CD4-positive, alpha-beta memory T cell (primary cell): ENCODE measurements at places on chromosomes 2 and 18. TPM values are rescaled to one million over a fixed set of nuclear protein-coding genes. Genes with fewer than 3 reads are reported as not detected.
A peak's percentile ranks its signal among the peaks of the same experiment; 100 is the strongest.

GRCh38 chr2:127154396-127154795 lies 47.4 kb upstream of the BIN1 start:
- H3K4me1 ChIP-seq = no peaks in the 10 kb centered on the region
- no peak overlapping the region for H3K27ac ChIP-seq
- DNase-seq = no peak
- no peak overlapping the region for H3K4me3 ChIP-seq
- no peaks in the 10 kb centered on the region for H3K36me3 ChIP-seq
- H3K27me3 ChIP-seq = no peaks in the 10 kb centered on the region

DNA sequence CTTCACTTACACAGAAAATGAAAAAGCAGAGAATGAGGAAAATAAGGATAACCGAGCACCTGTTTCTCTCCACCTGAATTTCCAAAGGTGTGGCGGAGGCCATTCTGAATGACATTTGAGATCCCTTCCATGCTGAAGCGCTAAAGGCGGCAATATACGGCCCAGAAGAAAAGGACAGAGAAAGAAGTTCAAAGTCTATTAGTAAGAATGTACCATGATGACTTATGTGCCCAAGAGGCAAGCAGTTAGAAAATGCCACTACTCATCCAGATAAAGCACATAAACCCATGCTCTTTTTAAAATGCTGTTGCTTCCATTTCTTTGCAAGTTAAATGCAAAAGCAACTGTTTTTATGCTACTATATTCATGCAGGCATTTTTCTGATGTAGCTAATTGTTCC lies 37.2 kb downstream of the FEZ2 start:
- no peak overlapping the region for H3K4me3 ChIP-seq
- no peaks in the 10 kb centered on the region for H3K36me3 ChIP-seq
- DNase-seq = no peak
- no peaks in the 10 kb centered on the region for H3K4me1 ChIP-seq

DNA sequence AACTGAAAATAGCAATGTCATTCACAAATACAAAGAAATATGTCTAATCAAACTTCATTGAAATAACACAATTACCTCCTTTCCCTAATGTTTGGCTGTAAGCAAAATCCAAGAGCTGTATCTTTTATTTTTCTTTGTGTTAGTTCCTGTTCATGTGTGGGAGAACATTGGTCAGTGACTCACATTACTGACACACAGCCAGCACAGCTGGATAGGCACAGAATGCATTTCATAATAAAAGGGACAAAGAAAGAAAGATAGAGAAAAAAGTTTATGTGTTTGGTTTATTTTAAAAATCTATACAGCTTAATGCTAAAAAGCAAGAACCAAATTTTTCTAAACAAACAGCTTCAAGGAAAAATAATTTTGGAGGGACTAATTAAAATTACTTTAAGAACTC lies 185.6 kb upstream of the COL3A1 start:
- no peaks in the 10 kb centered on the region for H3K36me3 ChIP-seq
- no peak overlapping the region for H3K4me3 ChIP-seq

PSMA8 gene
- total RNA-seq = 0.67 TPM

- no peak overlapping the region for H3K4me3 ChIP-seq
- H3K27ac ChIP-seq = no peak overlapping the region
- H3K4me1 ChIP-seq = no peaks in the 10 kb centered on the region
- no peaks in the 10 kb centered on the region for H3K36me3 ChIP-seq
Observed at GRCh38 chr2:147600223-147600622, 244.6 kb upstream of the ACVR2A start.

- no peaks in the 10 kb centered on the region for H3K27me3 ChIP-seq
- peaks cover 5% of the 10 kb centered on the region for H3K4me1 ChIP-seq
- H3K4me3 ChIP-seq = no peak overlapping the region
- DNase-seq = peak; percentile 61
Observed at GRCh38 chr18:48161191-48161910, 230.9 kb upstream of the SMAD2 start.

DNA sequence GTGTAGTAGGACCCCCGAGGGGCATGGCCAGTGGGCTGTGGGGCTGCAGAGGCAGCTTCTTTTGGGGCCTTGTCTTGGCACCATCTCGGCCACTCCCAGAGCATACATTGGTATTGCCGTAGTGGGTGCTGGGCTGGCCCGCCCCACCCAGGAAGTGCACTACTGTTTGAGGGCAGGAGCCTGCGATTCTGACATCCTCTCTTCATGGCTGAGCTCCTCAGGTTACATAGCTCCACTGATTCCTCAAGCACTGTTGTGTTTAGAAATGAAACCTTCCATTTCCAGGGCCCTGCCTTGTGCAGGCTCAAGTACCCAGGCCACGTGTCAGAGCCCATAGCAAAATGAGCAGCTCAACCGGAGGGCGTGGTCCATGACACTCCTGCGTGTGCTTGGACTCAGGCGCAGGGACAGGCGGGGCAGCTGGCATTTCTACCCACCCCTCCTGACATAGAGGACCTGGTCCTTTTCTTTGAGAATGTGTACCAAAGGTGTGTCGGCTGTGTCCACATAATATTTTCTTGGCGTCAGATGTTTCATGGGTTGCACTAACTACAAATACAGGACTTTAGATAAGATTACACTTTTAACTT lies 67.9 kb downstream of the DGKD start:
- no peak overlapping the region for H3K4me3 ChIP-seq
- H3K27ac ChIP-seq = peak overlapping the region; percentile 71
- H3K27me3 ChIP-seq = no peaks in the 10 kb centered on the region
- H3K4me1 ChIP-seq = peaks cover 95% of the 10 kb centered on the region

ASXL3 gene
- not detected for total RNA-seq

- H3K4me1 ChIP-seq = no peaks in the 10 kb centered on the region
- no peaks in the 10 kb centered on the region for H3K36me3 ChIP-seq
- no peak overlapping the region for H3K27ac ChIP-seq
- no peaks in the 10 kb centered on the region for H3K27me3 ChIP-seq
Observed at GRCh38 chr18:75799449-75800330, 372.2 kb upstream of the SMIM21 start.

RAB27B gene
- 2.2 TPM for total RNA-seq

DNA sequence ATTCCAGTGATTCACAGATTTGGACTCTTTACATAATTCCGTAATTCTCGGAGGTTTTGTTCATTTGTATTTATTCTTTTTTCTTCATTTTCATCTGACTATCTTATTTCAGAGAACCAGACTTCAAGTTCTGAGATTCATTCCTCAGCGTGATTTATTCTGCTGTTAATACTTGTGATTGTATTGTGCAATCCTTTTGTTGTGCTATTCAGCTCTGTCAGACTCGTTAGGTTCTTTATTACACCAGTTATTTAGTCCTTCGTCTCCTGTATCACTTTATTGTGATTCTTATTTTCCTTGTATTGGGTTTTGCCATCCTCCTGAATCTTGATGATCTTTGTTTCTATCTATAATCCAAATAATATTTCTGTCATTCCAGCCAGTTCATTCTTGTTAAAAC lies 529.3 kb upstream of the LRRTM4 start:
- no peaks in the 10 kb centered on the region for H3K27me3 ChIP-seq
- H3K4me1 ChIP-seq = no peaks in the 10 kb centered on the region
- DNase-seq = no peak
- H3K27ac ChIP-seq = no peak overlapping the region
- no peak overlapping the region for H3K4me3 ChIP-seq

GRCh38 chr18:29644276-29644675 lies 1398.3 kb downstream of the DSC3 start:
- H3K4me3 ChIP-seq = no peak overlapping the region
- no peak overlapping the region for H3K27ac ChIP-seq
- no peaks in the 10 kb centered on the region for H3K4me1 ChIP-seq
- no peaks in the 10 kb centered on the region for H3K27me3 ChIP-seq
- DNase-seq = no peak
- H3K36me3 ChIP-seq = no peaks in the 10 kb centered on the region

DNA sequence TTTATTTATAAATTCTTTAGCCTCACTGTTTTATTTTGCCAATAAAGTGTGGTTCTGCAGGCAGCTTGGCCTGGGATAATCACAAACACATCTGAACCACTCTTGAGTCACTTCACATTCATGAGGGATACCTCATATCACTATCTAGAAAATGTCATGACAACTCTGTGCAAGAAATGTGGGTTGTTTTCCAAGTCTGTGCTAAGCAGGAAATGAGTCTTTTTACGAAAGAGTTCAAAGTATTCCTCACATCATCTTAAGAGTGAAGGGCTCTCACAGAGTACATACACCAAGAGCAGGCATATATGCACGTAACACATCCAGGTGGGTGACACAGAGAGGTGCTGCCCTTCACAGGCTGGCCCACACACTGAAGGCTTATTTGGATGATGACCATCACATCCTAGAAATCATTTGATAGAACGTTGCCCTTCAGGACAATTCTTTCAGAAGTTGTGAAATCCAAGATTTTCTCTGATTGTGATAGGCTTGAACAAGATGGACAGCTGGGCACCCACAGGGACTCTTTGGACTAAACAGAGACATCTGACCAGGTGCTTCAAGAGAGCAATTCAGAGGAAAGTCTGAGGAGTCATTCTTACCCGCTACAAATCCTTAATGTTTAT lies 811.1 kb upstream of the LRATD1 start:
- no peak for DNase-seq
- H3K27ac ChIP-seq = no peak overlapping the region
- H3K27me3 ChIP-seq = no peaks in the 10 kb centered on the region
- no peaks in the 10 kb centered on the region for H3K36me3 ChIP-seq
- no peaks in the 10 kb centered on the region for H3K4me1 ChIP-seq

GRCh38 chr2:84847326-84848050 lies 33.4 kb downstream of the TRABD2A start:
- DNase-seq = no peak
- peaks cover 99% of the 10 kb centered on the region for H3K4me1 ChIP-seq
- H3K36me3 ChIP-seq = peaks cover 6% of the 10 kb centered on the region

DNA sequence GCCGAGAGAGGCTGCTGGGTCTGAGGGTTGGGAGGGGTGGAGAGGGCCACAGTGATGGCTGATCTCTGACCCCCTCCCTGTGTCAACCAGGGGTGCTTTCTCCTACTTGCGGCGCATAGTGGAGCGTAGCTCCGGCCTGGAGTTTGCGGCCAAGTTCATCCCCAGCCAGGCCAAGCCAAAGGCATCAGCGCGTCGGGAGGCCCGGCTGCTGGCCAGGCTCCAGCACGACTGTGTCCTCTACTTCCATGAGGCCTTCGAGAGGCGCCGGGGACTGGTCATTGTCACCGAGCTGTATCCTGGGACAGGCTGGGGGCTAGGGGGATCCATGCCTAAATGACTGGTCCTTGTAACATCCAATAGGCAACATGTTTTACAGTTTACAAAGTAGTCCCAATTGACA lies 20.9 kb upstream of the GMPPA start:
- H3K36me3 ChIP-seq = no peaks in the 10 kb centered on the region
- no peak for DNase-seq
- no peaks in the 10 kb centered on the region for H3K27me3 ChIP-seq
- H3K4me1 ChIP-seq = no peaks in the 10 kb centered on the region

PLGLB1 gene
- 11.7 TPM for total RNA-seq

SNED1 gene
- total RNA-seq = 90.1 TPM

GALNT13 gene
- 0.79 TPM for total RNA-seq

DNA sequence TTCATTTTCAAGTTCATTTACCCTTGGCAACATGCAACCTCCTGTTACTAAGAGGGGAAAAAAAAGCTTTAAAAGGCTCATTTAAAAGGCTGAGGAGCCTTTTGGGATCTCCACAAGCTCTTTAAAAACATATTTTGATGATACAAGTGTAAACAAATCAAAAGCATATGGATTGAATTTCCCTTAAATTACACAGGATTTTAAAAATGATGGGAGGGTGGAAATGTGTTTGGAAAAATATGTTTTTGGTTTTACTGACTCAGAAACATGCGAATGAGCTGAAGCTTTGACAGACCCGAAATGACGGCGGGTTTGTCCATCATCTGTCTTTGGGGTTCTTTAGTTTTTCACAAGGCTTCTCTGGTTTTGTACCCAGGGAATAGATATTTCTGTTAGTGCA lies 180.6 kb upstream of the CCDC68 start:
- no peak overlapping the region for H3K27ac ChIP-seq
- no peaks in the 10 kb centered on the region for H3K4me1 ChIP-seq
- no peaks in the 10 kb centered on the region for H3K27me3 ChIP-seq
- no peak overlapping the region for H3K4me3 ChIP-seq
- H3K36me3 ChIP-seq = no peaks in the 10 kb centered on the region
- no peak for DNase-seq

DNA sequence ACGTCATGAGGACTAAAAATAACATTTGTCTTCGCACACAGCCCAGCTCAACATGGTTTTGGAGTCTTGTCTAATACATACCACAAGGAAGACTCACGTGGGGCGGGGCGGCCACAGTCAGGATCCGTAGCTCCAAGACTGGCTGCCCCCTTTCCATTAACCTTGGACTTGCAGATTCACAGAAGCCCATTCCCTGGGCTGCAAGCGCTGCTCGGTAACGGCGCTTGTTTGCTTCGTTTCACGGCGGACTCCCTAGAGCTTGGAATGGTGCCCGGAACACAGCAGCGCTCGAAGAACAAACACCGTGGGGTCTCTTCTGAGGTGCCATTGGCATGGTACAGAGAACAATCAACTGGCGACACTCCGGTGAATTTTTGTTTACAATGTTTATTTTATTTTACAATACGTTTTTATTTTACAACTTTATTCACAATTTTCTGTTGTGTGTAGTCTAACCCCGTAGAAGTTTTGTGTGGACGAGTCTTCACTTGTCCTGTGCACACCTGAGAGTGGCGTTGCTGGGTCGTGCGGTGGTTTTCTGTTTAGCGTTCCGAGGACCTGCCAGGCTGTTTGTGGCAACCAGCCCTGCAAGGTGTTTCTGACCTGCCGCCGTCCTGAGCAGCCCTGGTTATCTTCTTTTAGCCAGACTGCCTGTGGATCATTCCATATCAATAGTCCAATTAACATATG lies 126.5 kb downstream of the GALR1 start:
- no peak for DNase-seq
- no peak overlapping the region for H3K27ac ChIP-seq

GALNT5 gene
- total RNA-seq = not detected

GRCh38 chr18:13239171-13239956 lies 20.8 kb downstream of the LDLRAD4 start:
- no peaks in the 10 kb centered on the region for H3K27me3 ChIP-seq
- DNase-seq = no peak
- no peaks in the 10 kb centered on the region for H3K36me3 ChIP-seq
- H3K4me3 ChIP-seq = no peak overlapping the region

- H3K36me3 ChIP-seq = no peaks in the 10 kb centered on the region
- H3K27ac ChIP-seq = no peak overlapping the region
- no peaks in the 10 kb centered on the region for H3K4me1 ChIP-seq
- no peak overlapping the region for H3K4me3 ChIP-seq
- no peaks in the 10 kb centered on the region for H3K27me3 ChIP-seq
Observed at GRCh38 chr2:26080356-26080755, 46.5 kb downstream of the RAB10 start.

GRHL1 gene
- 0.33 TPM for total RNA-seq

- peaks cover 79% of the 10 kb centered on the region for H3K36me3 ChIP-seq
- no peak overlapping the region for H3K4me3 ChIP-seq
- H3K27ac ChIP-seq = no peak overlapping the region
Observed at GRCh38 chr2:86135653-86136052, 29.6 kb downstream of the PTCD3 start.

ODC1 gene
- 32.5 TPM for total RNA-seq

DNA sequence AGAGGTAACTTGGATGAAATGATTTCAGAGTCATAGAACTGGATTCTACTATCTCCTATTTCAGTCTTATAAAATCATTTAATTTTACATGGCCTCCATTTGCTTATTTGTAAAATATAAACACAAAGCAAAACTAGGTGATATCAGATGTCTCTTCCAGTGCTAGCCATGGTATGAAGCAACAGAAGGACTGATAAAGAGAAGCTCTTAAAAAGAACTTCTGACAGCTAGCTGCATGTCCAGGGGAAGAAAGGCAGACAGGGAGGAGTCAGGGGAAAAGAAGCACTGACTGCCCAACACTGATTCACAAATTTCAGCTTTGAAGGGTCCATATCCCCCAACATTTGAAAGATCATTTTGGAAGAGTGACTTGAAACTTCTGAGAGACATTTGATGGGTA lies 6.4 kb downstream of the SLC8A1 start:
- no peaks in the 10 kb centered on the region for H3K27me3 ChIP-seq
- DNase-seq = no peak
- H3K4me1 ChIP-seq = no peaks in the 10 kb centered on the region
- no peak overlapping the region for H3K27ac ChIP-seq
- no peak overlapping the region for H3K4me3 ChIP-seq
